A549 treated with Mapracorat at 1 μM for 4 hours (cell line): ENCODE measurements at places on chromosomes 2 and 18. TPM values are rescaled to one million over a fixed set of nuclear protein-coding genes. Genes with fewer than 3 reads are reported as not detected.

SOX11 gene
- not detected in 5 replicates for total RNA-seq

CENPA gene
- 40.4 to 56.5 TPM (median 52.3 TPM) in 5 replicates for total RNA-seq

RAB27B gene
- total RNA-seq = 9.1 to 13.0 TPM (median 10.5 TPM) in 5 replicates

TGFA gene
- 4.7 to 5.5 TPM (median 4.9 TPM) in 5 replicates for total RNA-seq

PLGLB1 gene
- total RNA-seq = 0.48 to 1.1 TPM (median 0.71 TPM) in 4 of 5 replicates, not detected in the other

GCG gene
- not detected in 5 replicates for total RNA-seq

ARHGAP28 gene
- total RNA-seq = 0.02 to 0.49 TPM (median 0.12 TPM) in 3 of 5 replicates, not detected in the others

CPO gene
- 0.11 to 0.13 TPM in 2 of 5 replicates, not detected in the others for total RNA-seq

RAB6C gene
- not detected in 5 replicates for total RNA-seq

SATB2 gene
- total RNA-seq = 2.3 to 3.7 TPM (median 2.9 TPM) in 5 replicates

NYAP2 gene
- total RNA-seq = 0.02 TPM in 1 of 5 replicates, not detected in the others

SLC5A7 gene
- not detected in 5 replicates for total RNA-seq

MATN3 gene
- 10.6 to 17.7 TPM (median 15.6 TPM) in 5 replicates for total RNA-seq

LYG1 gene
- 0.54 to 1.9 TPM (median 1.1 TPM) in 5 replicates for total RNA-seq

EFHD1 gene
- total RNA-seq = 4.0 to 5.0 TPM (median 4.2 TPM) in 5 replicates

MRO gene
- total RNA-seq = 0.02 to 0.32 TPM (median 0.26 TPM) in 5 replicates

CNTNAP5 gene
- total RNA-seq = not detected in 5 replicates

ERBB4 gene
- total RNA-seq = not detected in 5 replicates

CLEC4F gene
- not detected in 5 replicates for total RNA-seq

CNGA3 gene
- 0.06 TPM in 1 of 5 replicates, not detected in the others for total RNA-seq

LOXL3 gene
- total RNA-seq = 0.20 to 0.50 TPM (median 0.44 TPM) in 5 replicates

TBC1D8 gene
- total RNA-seq = 79.6 to 107 TPM (median 90.9 TPM) in 5 replicates

KIF3C gene
- 37.6 to 50.4 TPM (median 44.4 TPM) in 5 replicates for total RNA-seq

NR4A2 gene
- 1.4 to 3.0 TPM (median 2.1 TPM) in 5 replicates for total RNA-seq

DSC3 gene
- 0.99 to 1.6 TPM (median 1.3 TPM) in 5 replicates for total RNA-seq

INSIG2 gene
- total RNA-seq = 10.3 to 14.2 TPM (median 11.7 TPM) in 5 replicates

CD302 gene
- total RNA-seq = 2.0 to 2.4 TPM (median 2.1 TPM) in 5 replicates

STAT4 gene
- 3.0 to 4.5 TPM (median 4.1 TPM) in 5 replicates for total RNA-seq

PIEZO2 gene
- total RNA-seq = 0.47 to 1.0 TPM (median 0.80 TPM) in 5 replicates

ACOXL gene
- not detected in 5 replicates for total RNA-seq

IL36A gene
- not detected in 5 replicates for total RNA-seq
